Endodermal cell (in vitro differentiated cells): ENCODE measurements at places on chromosomes 6 and 20. TPM values are rescaled to one million over a fixed set of nuclear protein-coding genes. Genes with fewer than 3 reads are reported as not detected.

The TRIM15 gene
- total RNA-seq, result not detected in 2 replicates

The LRFN2 gene
- total RNA-seq, result 0.15 and 0.16 TPM in 2 replicates

The MROH8 gene
- total RNA-seq, result 2.2 to 2.8 TPM (median 2.5 TPM) in 3 replicates

The SASH1 gene
- total RNA-seq, result 12.4 and 14.5 TPM in 2 replicates

The NNAT gene
- total RNA-seq, result 16.8 and 17.8 TPM in 2 replicates

The KCNK16 gene
- not detected in 2 replicates for total RNA-seq

The LY6G6F gene
- not detected in 2 replicates for total RNA-seq

The AMD1 gene
- 34.4 to 75.4 TPM (median 71.8 TPM) in 3 replicates for total RNA-seq

The DCDC2 gene
- 0.36 to 0.49 TPM (median 0.47 TPM) in 3 replicates for total RNA-seq

The HDGFL1 gene
- total RNA-seq, result not detected in 3 replicates

The C6orf52 gene
- 1.7 to 4.1 TPM (median 2.1 TPM) in 3 replicates for total RNA-seq

The SLC35D3 gene
- 0.25 and 0.44 TPM in 2 replicates for total RNA-seq

The TAAR9 gene
- not detected in 2 replicates for total RNA-seq

The HLA-DRA gene
- 0.27 TPM in 1 of 3 replicates, not detected in the others for total RNA-seq

DNA sequence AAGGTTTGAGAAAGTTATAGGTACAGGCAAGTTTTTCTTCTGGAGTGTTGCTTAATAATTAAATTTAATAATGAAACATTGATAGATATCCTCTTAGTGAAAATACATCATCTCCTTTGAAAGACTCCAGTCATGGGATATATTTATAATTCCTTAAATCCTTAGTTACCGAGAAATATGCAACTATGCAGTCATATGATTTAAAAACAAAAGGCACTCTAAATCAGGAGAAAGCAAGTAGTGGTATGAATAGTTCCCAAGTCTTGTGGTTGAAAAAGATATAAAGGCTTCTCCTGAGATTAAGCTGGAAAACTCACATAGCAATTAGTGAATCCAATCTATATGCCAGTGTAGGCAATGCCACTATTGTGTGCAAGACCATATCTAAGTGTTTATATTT, 475.4 kb downstream of the EYS start:
- DNase-seq, result no peak

DNA sequence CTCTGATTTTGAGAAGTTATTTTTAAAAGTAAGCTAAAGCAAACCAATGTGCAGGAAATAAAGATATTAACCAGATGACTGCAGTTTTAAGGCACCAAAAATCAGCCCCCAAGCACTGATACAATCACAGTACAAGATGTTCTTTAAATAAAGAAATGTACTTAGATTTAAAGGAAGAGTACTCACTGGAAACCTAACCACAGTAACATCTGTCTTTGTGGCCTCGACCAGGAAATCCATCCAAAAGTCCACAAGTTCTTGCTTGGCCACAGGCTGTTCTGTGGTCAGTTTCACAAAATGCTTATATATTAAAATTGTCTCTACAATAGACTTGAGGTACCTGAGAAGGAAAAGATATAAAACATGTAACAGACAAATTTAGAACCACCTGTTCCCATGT, 105.9 kb upstream of the MAP7 start:
- DNase-seq, result no peak

DNA sequence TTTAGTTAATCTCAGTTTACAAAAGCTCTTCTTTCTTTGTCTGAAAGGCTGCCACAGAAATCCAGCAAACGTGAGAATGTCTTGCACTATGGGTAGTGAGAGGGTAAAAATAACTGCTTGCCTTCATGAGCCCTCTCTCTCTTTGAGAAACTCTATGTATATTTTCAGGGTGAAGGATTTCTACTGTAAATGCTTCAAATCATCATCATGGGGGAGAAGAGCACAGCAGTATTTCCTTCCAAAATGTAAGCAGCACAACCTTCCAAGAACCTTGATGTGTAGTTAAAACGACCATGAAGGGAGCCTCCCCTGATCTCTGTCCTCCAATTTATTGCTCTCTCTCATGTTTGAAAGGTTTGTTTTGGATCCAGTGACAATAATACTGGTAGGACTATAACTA, 141.3 kb upstream of the CENPW start:
- no peak for DNase-seq

GRCh38 chr6:161186173-161186769, 87.6 kb downstream of the AGPAT4 start:
- DNase-seq, result no peak

DNA sequence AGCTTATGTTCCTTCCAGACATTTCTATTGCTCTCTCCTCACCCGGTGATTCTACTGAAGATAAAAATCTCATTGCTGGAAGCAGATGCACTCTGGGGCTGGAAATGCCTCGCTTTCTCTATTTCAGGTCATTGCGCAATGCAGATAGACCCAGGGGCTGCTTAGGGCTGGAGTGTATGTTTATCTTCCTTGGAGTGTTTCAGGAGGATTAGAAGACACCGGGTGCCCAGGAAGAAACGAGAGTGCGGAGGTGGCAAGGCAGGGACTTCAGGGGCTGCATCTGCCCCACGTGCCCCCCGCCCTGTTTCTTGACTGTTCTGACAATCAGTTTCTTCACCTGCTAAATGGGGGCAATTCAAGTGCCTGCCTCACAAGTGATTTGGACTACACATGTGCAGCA, 45.6 kb upstream of the IYD start:
- no peak for DNase-seq

DNA sequence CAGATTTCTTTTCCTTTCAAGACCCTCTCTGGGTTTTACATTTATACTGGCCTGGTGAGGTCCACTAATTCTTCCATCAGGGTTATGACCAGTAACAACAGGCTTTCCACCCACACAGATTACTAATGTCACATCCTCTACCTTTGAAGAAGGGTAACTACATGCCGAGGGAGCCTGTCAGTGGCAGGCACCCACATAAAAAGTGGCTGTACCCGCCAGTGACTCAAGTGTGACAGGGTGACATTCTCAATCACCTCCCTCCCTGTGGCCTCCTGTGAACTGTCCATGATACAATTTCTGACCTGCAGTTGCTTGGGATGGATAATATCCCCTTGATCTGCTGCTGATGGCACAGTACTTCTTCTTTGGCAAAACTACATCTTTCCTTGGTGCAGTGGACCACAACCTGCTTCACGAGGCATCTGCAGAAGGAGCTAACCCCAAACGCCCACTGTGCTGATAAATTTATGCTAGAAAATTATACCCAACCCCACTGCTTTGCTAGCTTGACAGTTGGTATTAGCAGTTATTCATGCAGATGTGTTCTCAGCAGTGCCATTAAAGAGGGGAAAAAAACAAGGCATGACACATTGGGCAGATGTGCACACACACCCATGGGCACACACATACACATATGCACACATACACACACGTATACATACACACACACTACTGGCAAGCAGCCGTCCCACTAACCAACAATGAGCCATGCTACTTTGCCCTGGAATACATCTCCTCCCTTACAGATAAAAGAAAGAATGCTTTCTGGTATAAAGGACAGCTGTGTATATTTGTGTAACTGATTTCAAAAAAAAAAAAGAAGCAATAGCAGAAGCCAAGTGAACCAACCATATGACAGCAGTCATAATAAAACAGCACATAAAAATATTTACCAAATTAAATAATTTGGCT, 20.8 kb downstream of the GFOD1 start:
- peak; percentile 30 for DNase-seq

GRCh38 chr6:167141667-167142432, 15.9 kb downstream of the GPR31 start:
- peak; percentile 89 for DNase-seq

- DNase-seq, result no peak
These were observed 82.0 kb downstream of the JPH2 start for GRCh38 chr20:44104798-44105517.

GRCh38 chr20:23029324-23029723, 5.8 kb upstream of the SSTR4 start:
- DNase-seq, result no peak

- DNase-seq, result no peak
These were observed 31.4 kb downstream of the PRDM1 start for GRCh38 chr6:106117579-106117978.

DNA sequence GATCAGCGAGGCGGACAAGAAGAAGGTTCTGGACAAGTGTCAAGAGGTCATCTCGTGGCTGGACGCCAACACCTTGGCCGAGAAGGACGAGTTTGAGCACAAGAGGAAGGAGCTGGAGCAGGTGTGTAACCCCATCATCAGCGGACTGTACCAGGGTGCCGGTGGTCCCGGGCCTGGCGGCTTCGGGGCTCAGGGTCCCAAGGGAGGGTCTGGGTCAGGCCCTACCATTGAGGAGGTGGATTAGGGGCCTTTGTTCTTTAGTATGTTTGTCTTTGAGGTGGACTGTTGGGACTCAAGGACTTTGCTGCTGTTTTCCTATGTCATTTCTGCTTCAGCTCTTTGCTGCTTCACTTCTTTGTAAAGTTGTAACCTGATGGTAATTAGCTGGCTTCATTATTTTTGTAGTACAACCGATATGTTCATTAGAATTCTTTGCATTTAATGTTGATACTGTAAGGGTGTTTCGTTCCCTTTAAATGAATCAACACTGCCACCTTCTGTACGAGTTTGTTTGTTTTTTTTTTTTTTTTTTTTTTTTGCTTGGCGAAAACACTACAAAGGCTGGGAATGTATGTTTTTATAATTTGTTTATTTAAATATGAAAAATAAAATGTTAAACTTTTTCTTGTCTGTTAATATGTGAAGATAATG, 2.2 kb downstream of the HSPA1B start:
- DNase-seq, result no peak

- no peak for DNase-seq
These were observed 94.5 kb upstream of the FOXP4 start for GRCh38 chr6:41451515-41452163.

- DNase-seq, result peak; percentile 79
These were observed 118.2 kb downstream of the DACT2 start for GRCh38 chr6:168201383-168201782.

DNA sequence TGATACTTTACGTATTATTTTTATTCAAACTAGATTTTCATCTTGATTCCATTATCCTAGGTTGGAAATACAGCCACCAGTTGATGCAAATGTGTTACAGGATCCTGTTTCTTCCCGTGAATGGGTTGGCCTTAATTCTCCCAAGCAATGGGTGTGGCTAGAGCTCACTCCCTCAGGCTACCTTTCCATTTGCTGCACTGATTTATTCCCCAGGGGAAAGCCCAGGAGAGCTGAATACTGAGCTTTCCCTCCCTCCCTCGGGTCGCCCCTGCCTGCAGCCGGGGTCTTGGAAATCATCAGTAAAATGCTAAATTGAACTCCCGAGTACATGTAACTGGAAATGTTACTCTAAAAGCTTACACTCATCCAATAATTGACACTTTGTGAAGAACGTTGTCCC, 9.9 kb downstream of the SMOC2 start:
- no peak for DNase-seq

- no peak for DNase-seq
These were observed 267.3 kb downstream of the TFAP2C start for GRCh38 chr20:56896447-56896846.

DNA sequence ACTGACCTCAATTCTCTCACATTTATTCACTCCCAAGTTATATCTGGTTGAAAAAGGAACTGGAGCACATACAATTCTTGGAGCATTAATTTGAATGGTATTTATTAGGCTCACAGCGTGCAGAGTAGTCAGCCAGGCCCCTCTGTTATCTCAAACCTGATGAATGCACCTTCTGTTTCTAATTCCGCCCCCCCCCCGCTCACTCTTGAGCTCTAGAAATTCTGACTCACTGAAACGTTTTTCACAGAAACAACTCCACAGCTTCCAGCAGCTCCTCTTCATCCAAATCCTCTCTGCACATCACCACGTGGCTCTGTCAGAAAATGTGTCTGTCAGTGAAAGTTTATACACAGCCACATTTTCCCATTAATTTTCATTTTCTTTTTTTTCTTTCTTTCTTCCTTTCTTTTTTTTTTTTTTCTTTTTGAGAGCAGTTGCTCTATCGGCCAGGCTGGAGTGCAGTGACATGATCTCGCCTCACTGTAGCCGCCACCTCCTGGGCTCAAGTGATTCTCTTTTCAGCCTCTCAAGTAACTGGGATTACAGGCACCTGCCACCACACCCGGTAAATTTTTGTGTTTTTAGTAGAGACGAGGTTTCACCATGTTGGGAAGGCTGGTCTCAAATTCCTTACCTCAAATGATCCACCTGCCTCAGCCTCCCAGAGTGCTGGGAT, 109.4 kb downstream of the TBXT start:
- no peak for DNase-seq
